ENCODE measurements at places on chromosomes 5 and 9. TPM values are rescaled to one million over a fixed set of nuclear protein-coding genes. Genes with fewer than 3 reads are reported as not detected.

The EPB41L4B gene
- total RNA-seq, result 0.35 TPM

The RETREG1 gene
- 1.4 TPM for total RNA-seq

The TMC1 gene
- total RNA-seq, result not detected

The XRCC4 gene
- 2.6 TPM for total RNA-seq

The TEK gene
- total RNA-seq, result 14.2 TPM

The CDH6 gene
- total RNA-seq, result 1.6 TPM

The RNF183 gene
- total RNA-seq, result not detected

The CTNND2 gene
- total RNA-seq, result 2.6 TPM

The LCN9 gene
- not detected for total RNA-seq

All from pericardium fibroblast (primary cell).